ENCODE measurements at places on chromosomes 4 and X.

DNA sequence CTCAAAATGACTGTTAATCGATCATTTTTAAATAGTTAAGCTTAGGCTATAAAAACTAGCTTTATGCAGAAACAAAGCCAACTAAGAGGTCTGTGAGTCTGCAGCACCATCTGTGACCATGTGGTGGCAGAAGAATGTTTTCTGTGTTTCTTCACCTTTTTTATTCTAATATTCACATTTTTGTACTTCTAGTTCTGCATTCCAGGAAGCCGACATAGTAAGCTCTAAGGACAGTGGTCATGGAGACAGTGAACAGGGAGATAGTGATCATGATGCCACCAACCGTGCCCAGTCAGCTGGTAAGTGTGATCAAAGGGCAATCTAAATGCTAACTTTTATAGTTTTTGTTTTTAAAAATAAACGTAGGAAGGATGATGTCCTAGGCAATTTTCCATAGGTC is 5.6 kb downstream of the PCDH10 start:
- no peak for DNase-seq

GRCh38 chr4:77183777-77184420 is 26.9 kb downstream of the CCNG2 start:
- DNase-seq: no peak

DNA sequence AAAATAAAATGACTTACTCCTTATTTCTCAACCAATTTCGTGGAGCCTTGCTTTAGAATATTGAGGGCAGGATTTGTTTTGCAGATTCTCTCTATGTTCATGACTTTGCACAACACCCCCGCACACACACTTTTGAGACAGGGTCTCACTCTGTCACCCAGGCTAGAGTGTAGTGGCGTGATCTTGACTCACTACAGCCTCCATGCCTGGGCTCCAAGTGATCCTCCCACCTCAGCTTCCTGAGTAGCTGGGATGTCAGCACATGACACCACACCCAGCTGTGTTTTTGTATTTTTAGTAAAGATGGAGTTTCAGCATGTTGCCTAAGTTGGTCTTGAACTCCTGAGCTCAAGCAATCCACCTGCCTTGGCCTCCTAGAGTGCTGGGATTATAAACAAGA is 12.0 kb downstream of the CT47C1 start:
- no peak for DNase-seq

DNA sequence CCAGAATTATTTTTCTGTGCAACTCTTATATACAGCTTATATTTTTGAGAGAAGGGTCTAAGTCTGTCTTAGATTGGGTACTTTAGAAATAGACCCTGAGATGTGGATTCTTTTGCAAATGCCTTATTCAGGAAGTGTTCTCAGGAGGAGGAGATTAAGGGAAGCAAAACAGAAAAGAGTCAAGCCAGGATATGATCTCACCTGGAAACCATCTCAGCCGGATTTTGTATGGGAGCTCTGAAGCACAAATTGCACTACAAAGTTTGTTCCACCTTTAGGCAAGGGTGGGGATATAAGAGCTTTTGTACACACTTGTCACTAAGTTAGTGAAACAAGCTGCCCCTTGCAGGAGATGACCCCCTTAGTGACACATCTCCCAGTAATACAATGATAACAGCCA is 121.2 kb upstream of the GRPR start:
- DNase-seq: no peak

GRCh38 chr4:101806914-101807313 is 16.4 kb downstream of the BANK1 start:
- DNase-seq: no peak

All from HTR-8/SVneo (cell line).